RWPE2 (cell line): ENCODE measurements at places on chromosomes 1 and 21.

GRCh38 chr1:12113433-12114339 lies 50.6 kb downstream of the TNFRSF8 start:
- no peak for DNase-seq

DNA sequence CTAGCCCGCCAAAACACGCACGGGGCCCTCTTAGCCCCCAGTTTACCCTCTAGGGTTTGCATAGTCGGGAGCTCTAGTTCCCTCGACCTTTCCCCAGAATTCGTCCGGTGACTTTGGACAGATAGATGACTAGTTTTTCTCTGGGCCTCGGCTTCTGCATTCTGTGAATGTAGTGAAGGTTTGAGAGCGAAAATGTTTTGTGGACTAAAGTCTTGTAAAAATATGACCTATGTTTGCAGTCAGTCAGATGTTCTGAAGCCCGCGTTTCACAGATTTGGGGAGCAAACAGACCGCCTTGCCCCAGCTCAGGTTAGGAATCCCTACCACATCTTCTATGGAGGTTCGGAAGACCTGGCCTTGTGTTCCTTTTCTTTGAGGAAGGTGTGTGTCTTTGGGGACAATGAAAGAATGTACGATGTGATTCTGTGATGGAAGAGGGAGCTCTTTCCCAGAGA lies 401 bp downstream of the UQCRH start:
- no peak for DNase-seq

GRCh38 chr1:204073837-204074273 lies 940 bp downstream of the SOX13 start:
- DNase-seq: no peak

- no peak for DNase-seq
These were observed 11.7 kb downstream of the HMGN2 start for GRCh38 chr1:26483980-26484379.

- DNase-seq: no peak
These were observed 36.1 kb downstream of the ESRRG start for GRCh38 chr1:216686860-216687766.

DNA sequence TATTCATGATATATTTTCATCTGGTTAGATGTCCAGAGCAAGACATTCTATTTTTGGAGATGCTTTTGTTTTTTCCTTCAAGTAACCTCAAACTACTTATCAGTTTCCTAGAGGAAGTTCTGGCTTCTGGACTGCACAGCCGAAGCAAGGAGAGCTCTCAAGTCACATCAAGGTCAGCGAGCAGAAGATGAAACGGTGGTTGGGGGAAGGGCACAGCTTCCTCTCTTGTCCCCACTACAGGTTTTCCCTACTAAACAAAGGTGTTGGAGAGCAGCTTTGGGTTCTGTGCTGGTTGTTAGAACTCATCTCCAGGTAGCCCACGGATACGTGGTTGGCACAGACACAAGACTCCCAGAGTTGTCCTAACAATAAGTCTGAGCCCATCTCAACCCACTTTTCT lies 5.1 kb upstream of the PLEKHO1 start:
- no peak for DNase-seq

DNA sequence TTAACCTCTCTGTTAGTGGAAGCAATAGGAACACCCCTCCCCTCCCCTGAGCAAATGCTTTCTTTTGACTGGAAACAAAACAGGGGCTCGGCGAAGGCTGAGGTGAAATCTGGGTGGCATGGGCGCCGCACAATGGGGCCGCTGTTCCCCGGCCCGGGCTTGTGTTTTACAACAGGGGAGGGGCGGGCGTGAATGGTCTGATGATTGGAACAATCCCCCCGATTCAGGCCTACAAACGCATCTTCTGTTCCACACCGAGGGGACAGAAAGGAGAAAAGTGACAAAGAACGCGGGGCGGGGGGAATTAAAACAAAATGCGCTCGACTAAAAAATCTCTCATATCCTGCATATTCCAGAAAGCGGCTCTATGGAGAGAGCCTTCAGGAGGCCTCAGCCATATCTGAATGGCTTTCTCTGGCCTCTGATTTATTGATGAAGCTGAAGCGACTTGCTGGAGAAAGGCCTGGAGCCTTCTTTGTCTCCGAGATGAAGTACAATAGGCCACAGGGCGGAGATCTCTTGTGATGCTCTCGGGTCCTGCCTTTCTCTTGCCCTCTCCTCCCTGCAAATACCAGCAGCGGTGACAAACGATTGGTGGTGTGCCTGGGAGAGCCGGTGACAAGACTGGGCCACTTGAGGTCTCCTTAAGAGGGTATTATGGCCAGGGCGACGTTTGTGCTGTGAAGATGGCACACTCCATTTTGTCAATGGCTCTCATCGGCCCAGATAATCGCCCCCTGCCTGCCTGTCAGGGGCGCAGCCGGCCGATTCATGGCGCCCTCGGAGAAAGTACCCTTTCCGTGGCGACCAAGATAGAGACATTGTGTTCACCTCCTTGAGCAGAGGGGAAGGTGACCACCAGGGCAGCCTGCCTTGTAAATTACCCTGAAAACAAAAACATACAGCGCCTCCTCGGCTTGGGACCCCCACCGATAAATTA lies 47.1 kb upstream of the OLIG2 start:
- no peak for DNase-seq

DNA sequence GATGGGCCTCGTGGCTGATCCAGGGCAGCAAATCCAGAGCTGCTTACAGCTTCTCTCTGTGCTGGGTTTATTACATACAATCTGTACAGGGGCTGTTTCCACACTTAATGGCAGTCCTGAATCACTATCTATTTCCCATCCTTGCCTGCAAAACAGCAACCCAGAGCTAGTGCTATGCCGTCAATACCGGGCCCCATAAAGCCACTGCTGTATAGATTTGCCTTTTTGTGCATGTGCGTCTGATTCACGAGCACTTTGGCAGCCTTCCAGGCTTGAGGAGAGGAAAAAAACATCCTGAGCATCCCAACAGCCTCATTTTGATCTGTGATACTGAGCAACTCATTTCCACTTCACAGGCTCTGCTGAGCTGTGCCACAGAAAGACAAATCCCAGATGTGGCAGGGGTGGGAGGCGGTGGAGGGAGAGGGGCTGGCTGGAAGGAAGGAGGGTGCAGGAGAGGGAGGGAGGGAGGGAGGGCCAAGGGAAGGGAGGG lies 65.2 kb upstream of the TARBP1 start:
- DNase-seq: no peak

DNA sequence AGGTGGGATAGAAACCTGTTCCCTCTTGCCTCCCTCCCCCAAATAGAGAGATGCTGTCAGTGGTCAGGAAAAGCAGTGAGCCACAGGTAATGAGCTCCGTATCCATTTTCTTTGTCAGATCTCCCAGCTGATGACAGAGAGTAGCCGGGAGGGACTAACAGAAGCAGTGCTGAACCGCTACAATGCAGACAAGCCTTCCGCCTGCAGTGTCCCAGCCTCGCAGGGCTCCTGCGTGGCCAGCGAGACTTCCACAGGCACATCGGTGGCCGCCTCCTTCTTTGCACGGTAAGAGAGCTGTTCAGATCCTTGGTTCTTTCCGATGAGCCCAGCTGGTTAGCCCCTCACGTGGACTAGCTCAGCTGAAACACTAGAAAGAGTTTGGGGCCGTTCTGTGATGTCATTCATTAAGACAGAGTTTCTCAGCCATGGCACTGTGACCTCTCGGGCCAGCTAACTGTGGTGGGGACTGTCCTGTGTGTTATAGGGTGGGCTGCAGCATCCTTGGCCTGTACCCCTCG lies 264.7 kb downstream of the KIF26B start:
- DNase-seq: no peak

GRCh38 chr1:162145280-162145965 lies 75.9 kb downstream of the NOS1AP start:
- no peak for DNase-seq

DNA sequence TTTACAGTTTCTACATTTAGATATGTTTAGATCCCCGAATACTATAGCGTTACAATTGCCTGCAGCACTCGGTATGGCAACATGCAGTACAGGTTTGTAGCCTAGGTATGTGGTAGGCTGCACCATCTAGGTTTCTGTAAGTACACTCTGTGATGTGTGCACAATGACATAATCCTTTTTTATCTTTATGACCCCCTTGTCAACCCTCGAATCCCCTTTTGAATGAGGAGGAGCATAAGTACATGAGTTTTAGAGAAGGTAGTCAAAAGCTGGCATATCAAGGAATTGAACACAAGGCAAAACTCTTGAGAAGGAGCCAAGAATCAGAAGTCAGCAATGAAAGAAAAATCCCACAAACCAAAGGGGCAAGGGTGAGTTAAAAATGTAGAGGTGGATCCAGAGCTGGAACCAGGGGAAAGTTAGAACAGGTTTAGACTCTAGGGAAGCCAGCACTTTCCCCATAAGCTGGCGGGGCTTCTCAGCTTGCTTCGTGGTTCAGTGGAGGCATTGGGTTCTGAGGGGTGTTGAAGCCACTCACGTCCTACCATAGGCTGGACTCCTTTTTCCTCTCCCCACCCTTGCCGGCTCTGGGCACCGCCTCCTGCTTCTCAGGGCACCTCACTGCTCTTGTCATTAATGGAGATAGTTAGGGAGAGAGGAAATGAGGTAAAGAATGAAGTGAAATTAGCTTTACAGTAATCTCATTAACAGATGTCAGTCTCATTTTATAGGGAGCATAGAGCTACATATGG lies 31.3 kb downstream of the OLFML3 start:
- DNase-seq: no peak

DNA sequence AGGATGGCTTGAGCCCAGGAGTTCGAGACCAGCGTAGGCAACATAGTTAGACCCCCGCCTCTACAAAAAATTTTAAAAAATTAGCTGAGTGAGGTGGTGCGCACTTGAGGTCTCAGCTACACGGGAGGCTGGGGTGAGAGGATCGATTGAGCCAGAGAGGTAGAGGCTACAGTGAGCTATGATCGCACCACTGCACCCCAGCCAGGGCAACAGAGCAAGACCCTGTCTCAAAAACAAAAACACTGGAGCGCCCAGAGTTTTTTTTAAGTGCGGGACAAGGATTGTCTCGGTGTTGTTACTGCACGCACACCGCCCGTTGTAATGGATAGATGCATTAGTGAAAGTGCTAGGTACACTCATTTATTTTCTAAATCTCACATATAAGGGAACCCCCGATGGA lies 37.1 kb downstream of the PIK3CD start:
- no peak for DNase-seq

GRCh38 chr1:26686795-26687194 lies 9.0 kb upstream of the ARID1A start:
- DNase-seq: no peak

DNA sequence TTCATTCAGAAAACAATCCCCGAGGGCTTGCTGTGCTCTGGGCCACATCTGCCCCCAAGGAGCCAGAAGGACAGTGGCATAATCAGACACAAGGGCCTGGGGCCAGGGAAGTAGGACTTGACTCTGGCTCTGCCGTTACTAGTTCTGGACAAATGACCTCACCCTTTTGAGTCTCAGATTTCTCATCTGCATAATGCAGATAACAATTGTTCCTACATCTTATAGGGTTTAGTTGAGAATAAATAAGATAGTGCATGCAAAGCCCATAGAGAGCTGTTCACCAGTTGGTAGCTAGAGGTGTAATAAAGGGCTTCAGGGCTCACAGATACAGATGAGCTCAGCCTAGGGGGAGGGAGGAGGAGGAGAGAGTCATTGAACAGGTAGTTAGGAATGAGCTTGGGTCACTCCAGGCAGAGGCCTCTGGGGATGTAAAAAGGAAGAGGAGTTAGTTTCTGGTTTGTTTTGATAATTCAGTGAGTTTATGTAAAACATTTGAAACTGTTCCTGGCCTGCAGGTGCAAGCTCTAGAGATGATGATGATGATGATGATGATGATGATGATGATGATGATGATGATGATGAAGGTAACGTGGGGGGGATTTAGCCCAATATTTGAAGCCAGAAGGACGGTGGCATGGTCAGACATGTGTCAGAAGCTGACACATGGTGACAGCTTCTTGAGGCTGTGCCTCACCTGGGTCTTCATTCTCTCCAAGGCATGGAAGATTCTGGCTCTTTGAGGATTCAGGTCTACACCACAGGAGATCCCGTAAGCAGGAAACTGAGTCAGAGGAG lies 858 bp downstream of the LACTBL1 start:
- no peak for DNase-seq

DNA sequence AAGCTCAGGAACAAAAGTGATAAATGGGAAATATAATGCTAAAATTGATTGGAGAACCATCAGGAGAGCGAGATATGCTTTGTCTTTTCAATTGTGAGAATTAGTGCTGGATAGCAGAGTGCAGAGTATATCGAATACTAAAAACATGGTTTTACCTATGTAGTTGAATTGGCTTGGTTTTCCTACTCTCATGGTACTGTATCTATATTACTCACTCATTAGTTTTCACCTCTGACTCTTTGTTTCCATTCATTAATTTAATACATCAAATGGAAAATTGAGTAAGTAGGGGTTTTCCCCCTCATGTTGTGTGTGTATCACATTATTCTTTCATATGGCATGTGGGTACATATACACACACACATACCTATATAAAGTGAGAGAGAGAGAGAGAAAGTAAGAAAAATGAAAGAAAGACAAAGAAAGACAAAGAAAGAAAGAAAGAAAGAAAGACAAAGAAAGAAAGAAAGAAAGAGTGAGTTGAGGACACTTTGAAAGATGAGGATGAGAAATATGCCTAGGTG lies 1574.5 kb downstream of the MRPL39 start:
- no peak for DNase-seq

GRCh38 chr1:11653101-11653860 lies 948 bp downstream of the FBXO2 start:
- DNase-seq: peak; percentile 93

DNA sequence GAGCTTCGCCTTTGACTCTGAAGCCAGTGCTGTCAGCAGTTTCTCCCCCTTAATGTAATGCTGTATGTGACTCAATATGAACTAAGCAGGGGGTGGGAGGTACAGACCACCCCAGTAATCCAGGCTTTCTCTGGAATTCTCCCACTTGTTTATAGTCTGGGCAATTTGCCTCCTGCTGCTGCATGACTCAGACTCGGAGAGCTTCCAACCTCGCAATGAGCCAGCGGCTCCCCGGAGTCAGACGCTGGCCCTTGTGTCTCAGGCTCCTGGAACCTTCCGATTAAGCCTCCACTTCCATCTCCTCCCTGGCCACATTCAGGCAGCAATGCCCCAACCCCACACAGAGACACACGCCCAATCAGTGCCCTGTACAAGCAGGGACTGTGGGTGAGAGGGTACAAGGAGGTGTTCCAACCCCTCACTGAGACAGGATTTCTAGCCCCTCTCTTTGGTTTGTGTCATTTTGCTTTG lies 471.7 kb upstream of the VAMP3 start:
- DNase-seq: no peak

DNA sequence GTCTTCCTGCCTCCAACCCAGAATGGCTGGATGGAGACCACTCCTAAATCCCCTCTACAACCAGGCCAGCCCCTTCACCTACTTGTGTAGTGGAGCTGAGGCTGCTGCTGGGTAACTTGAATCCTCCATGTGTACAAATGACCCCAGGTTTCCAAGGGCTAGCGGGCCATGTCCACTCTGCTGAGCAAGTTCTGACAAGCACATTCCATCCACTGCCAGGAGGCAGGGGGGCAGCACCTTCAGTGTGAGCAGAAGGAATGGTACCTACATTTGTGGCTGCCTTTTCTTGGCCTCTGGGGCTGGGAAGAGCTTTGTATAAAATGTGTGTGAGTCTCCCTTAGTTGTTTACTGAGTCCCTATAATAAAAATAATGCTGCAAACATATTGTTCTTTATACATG lies 14.5 kb downstream of the KIAA0040 start:
- DNase-seq: no peak
